DMS79 treated with DMSO at 0.1 percent for 48 hours (cell line): ENCODE measurements at places on chromosomes 5 and 9.

- DNase-seq: no peak
Observed at GRCh38 chr9:131679261-131680020, 60.4 kb downstream of the RAPGEF1 start.

GRCh38 chr5:113053511-113053995, 77.0 kb downstream of the DCP2 start:
- DNase-seq: no peak

GRCh38 chr9:136686794-136687711, at the start of gene AGPAT2:
TSS of gene AGPAT2 (minus strand) at chr9:136687457. CDS start at chr9:136687357, 100 bp downstream.
- peak; percentile 30 for DNase-seq

GRCh38 chr9:38214432-38214831, 145.4 kb upstream of the SHB start:
- no peak for DNase-seq

DNA sequence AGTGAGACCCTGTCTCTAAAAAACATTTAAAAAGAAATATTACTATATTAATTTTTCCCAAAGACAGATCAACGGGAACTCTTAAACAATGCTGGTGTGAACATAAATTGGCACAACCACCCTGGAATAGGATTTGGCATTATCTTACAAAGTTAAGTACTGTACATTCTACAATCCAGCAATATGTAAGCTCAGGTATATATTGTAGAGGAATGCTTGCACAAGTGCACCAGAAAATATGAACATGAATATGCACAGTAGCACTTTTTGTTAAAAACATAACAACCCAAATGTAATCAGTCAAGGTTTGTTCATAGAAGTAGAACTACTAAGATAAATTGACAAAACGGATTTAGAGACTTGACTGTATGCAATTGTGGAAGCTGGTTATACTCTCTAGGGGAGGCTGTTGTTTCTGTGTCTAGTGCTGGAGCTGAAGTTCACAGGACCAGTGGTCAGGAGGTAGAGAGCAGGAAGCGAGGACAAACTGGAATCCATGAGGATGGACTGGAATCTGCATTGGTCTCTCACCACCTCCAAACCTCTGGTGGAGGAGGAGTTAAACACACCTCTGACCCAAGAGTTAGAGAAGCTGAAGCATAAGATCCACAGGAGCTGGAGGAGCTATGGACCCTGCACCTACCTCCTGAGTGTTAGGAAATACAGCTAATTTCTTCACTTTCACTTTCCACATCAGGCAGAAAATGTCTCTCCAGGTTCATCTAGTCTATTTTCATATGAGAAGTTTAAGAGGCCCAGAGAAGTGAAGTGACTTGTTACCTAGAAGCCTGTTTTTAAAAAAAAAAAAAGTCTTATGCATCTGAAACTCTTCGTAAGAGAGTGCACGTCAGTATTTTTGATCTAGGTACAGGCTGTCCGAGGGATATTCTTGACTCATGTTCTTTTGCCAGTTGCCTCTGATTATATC, 20.3 kb upstream of the RIC1 start:
- no peak for DNase-seq

DNA sequence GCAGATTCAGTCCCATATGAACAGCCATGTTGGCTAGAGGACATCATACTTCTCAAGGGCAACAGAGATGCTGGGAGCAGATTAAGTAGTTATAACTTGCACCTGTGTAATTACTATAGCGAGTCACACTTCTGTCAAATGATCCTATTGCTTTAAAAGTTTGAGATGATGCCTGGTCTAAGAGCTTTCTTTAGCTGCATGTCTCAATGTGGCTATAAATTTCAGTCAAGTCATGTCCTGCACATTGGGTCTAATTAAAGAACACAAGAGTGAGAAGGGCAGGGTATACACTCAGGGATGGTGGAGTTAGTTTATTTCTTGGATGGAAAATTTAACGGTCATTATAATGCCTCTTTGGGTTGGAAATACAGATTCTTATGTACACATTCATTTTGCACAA, 557.3 kb downstream of the RAB3C start:
- no peak for DNase-seq

DNA sequence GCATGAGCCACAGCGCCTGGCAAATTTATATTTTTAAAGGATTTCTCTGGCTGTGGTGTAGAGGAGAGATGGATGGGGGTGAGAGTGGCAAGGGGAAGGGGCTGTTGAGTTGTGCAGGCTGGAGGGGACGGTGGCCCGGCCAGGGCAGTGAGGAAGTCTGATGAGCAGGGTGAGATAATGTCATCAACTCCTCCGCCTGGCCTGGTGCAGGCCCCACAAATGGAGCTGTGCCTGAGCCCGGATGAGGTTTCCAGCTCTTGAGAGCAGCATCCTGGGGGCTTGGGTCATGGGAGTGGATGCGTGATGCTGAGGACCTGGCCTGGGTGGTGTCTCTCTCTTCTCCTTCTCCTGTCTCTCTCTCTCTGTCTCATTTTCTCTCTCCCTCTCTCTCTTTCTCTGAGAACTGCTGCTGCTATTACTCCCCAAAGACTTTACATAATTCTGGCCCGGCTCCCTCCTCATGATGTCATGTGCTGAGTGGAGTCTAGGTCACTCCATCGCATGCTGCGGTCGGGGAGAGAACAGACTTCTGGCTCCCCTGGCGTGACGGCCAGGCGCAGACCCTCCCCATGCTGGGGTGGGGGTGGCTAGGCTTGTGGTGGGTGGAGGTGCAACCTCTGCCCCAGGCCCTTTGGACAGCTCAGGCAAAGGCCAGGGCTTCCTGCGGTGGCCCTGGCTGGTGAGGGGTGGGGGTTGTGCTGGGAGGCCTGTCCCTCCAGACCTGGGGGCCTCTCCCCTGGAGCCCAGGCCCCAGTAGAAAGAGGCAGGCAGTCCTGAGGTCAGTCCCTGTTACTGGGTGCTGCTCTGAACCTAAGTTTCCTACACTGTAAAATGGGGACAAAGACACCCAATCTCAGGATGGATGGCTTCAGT, 26.4 kb downstream of the FGF18 start:
- DNase-seq: no peak

- no peak for DNase-seq
Observed at GRCh38 chr9:33718987-33719386, 76.4 kb upstream of the PRSS3 start.

DNA sequence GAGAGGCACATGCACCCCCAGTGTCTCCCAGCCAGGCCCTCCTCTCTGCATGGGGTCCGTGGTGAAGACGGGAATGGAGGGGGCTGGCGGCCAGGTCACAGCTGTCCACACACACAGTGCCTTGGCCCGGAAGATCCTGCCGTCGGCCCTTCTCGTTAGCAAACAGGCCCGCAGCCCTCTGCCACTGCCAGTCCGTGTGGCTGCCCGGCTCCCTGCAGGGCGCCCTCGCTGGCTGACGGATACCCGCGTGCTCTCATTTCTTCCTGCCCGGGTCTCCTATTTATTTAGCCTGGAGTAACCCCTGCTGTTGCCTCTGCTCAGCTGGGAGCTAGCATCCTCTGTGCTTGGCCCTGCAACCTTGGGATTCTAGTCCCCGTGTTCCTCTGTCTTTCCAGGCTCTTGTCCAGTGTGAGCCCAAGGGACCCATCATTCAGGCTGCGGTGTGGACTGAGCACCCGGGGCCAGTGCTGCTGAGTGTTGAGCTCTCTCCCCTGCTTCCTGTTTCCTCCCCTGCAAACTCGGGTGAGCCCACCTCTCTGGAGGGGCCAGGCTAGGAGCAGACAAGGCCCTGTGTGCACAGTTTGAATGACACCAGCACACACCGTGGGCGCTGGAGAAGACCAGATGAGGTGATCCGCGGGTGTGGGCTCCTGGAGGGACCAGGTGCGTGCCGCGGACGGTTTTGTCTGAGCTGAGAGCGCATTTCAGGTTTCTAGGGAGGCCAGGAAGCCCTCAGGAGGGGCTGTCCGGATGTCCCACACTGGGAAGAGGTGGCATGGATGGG, 14.6 kb upstream of the RNU6ATAC start:
- no peak for DNase-seq

- DNase-seq: peak; percentile 87
Observed at GRCh38 chr5:124056991-124057723, 545.2 kb downstream of the CSNK1G3 start.

- DNase-seq: no peak
Observed at GRCh38 chr9:113585085-113585442, 121.5 kb downstream of the RGS3 start.

- no peak for DNase-seq
Observed at GRCh38 chr9:110199643-110200042, 8.3 kb downstream of the C9orf152 start.

GRCh38 chr5:64700765-64701164, 10.5 kb downstream of the SHISAL2B start:
- no peak for DNase-seq

DNA sequence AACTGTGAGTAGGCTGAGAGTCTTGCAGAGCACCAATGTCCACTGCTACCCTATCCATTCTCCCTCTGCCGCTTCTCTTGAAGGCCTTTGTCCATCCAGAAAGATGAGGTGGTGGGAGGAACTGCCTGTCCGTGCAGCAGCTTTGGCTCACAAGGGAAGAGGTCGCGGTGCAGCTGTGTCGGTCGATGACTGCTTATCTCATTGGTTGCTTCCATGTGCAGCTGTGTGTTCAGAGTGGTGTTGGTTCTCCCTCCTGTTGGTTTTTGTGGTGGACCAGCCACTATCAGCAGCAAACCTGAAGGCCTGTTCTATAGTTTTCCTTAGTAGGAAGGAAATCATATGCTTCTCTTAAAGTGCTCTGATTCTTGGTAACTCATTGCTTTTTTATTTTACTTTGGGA, 40.7 kb downstream of the SPTAN1 start:
- no peak for DNase-seq

- DNase-seq: no peak
Observed at GRCh38 chr5:64971513-64971912, 202.8 kb downstream of the CWC27 start.

DNA sequence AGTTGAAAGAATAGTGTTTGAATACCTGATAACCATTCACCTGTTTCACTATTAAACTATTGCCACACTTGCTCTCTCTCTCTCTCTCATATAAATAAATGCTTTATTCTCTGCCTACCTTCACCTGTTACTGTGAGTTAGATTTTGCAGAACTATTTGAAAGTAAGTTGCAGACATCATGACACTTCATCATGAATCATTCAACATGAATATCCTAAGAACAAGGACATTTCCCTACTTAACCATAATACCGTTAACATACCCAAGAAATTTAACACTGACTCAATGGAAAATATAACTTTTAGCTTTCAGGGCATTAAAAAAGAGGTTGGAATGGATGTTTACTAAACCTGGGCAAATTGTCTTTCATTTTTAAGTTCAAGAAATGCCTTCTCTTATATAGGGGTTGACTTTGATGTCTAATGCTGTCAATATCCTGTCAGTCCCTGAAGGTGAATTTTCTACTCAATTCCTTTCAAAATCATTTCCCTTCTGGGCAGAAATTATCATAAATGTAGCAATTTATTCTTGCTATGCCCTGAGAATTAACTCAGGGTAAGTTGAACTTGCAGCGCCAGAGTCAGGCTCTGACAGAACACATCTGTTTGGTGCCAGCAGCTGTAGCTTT, 582.6 kb upstream of the TLE4 start:
- no peak for DNase-seq

GRCh38 chr5:101605700-101606099, 690.4 kb downstream of the SLCO4C1 start:
- DNase-seq: no peak

GRCh38 chr9:97364769-97365490, 47.0 kb upstream of the TDRD7 start:
- no peak for DNase-seq

- DNase-seq: no peak
Observed at GRCh38 chr9:125470767-125471580, 209.3 kb downstream of the GAPVD1 start.

- no peak for DNase-seq
Observed at GRCh38 chr9:2008372-2008771, 6.8 kb upstream of the SMARCA2 start.

DNA sequence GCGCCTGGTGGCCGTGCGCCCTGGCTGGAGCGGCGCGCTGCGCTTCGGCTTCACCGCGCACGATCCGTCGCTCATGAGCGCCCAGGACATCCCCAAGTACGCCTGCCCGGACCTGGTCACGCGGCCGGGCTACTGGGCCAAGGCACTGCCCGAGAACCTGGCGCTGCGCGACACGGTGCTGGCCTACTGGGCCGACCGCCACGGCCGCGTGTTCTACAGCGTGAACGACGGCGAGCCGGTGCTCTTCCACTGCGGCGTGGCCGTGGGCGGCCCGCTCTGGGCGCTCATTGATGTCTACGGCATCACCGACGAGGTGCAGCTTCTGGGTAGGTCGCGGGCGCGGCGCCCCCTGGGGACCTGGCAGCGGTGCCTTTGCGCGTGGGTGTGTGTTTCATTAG, 28.9 kb downstream of the NEURL1B start:
- no peak for DNase-seq

GRCh38 chr5:88021141-88021540, 247.5 kb downstream of the TMEM161B start:
- no peak for DNase-seq

DNA sequence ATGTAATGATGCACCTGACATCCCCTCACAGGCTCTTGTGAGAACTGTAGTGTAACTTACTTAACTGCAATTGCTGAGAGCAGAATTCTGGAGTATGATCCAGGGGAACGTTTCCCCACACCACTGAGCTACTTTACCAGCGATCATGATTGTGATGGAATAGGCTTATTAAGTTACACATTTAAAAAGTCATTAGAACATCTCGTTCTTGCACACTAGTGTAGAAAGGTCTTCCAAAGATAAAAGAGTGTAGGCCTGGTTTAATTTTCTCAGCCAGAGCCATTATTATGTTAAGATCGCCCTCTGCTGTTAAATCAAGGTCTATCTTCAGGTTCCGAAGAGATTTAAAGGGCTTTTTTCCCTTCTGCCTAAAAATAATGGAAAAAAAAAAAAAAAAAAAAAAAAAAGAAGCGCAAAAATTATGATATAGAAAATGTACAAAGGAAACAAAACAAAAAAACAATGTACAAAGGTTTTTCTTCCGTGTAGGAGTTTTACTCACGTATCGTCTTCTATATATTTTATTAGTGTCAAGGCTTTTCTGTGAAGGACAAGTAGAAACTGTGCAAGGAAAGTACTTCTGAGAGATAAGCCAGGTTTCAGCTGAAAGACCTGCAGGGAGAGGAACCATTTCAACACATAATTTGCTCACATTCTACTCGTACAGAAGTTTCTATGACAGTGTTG, 18.6 kb upstream of the MOB3B start:
- peak; percentile 25 for DNase-seq

DNA sequence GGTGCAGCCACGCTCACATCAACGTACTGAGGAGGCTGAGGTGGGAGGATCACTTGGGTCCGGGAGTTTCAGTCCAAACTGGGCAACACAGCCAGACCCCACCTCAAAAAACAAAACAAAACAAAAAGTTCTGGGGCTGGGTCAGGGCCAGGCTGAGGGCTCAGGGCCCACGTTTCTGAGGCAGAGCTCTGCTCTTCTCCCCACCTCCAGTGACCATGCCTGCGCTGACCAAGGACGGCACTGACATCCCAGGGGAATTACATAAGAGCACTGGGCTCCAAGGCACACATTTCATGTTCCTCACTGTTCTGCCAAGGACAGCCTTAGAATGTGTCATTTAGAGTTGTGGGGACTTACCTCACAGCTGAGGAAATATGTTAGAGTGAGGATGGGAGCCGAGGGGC, 40.4 kb upstream of the TESK1 start:
- DNase-seq: no peak

DNA sequence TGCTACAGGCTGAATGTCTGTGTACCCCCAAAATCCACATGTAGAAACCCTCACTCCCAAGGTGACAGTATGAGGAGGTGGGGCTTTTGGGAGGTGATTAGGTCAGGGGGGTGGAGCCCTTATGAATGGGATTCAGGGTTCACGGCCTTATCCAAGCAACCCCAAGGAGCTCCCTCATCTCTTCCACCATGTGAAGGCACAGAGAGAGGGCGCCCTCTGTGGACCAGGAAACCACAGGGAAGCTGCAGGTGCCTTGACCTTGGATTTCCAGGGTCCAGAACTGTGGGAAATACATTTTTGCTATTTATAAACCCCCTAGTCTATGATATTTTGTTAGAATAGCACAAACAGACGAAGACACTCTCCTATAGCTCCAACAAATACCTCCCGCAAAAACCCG, 53.6 kb upstream of the IRX2 start:
- DNase-seq: no peak
